ENCODE measurements at places on chromosomes 3 and 15.

- DNase-seq, result no peak
Measured at GRCh38 chr15:62912282-62912681, 130.3 kb upstream of the TPM1 start.

DNA sequence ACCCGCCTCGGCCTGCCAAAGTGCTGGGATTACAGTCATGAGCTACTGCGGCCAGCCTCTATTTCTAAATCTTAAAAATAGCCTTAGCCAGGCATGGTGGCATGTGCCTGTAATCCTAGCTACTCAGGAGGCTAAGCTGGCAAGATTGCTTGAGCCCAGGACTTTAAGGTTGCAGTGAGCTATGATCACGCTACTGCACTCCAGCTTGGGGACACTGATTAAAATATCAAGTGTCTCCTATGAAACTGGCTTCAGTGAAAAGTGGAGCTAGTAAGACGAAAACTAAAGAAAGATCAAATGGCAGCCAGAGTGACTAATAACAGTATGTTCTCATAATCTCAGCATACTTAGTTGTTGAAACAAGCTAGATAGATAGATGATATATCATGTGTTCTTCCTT lies 112.5 kb downstream of the STT3B start:
- DNase-seq, result no peak

- no peak for DNase-seq
Measured at GRCh38 chr15:70882361-70882760, 9.9 kb downstream of the THAP10 start.

- DNase-seq, result no peak
Measured at GRCh38 chr15:57384816-57385215, 8.5 kb downstream of the CGNL1 start.

DNA sequence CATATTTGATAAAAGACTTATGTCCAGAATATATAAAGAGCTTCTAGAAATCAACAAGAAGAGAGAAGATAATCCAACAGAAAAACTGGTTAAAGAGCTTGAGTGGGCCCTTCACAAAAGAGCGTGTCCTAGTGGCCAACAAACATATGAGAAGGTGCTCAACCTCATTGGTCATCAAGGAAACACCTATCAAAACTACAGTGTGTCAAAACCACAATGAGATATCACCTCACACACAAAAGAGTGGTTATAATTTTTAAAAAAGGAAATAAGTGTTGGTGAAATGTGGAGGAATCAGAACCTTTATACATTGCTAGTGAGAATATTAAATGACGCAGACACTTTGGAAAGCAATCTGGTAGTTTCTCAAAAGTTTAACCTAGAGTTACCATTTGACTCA lies 68.4 kb upstream of the KLF13 start:
- no peak for DNase-seq

DNA sequence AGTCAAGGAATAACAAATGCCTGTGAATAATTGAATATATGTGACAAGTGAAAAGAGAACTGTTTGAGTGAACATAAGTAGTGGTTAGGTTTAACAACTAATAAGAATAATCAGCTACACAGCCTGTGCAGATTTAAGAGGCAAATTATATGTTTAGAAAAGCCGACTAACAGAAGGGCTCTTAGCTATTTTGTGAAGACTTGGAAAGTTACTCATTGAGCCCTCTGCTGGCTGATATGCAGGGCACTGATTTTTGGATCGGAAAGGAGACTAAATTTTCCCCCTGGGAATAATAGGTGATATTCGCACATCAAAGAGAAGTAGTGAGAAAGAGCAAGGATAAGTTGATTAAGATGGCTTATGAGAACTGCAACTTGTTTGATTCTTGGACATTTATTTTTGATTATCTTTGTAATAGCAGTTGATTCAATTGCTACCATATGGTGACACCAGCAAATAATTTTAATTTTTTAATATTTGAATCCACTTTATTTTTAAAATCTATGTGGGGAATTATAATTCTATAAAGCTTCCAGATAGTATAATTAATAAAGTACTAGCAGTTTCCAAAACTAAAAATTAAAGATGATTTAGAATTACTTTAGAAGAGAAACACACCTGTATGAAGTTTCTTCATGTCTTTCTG lies 156.2 kb downstream of the NLGN1 start:
- no peak for DNase-seq

GRCh38 chr3:86990734-86991481 lies at the start of gene VGLL3:
TSS of gene VGLL3 (minus strand) at chr3:86991149. CDS start at chr3:86990743, 406 bp downstream.
- no peak for DNase-seq

Measured in activated gamma-delta T cell treated with Interleukin-2 at 50 U/mL for 16 hours (primary cell).